ENCODE measurements at places on chromosomes 2 and 18.
A peak's percentile ranks its signal among the peaks of the same experiment; 100 is the strongest.

DNA sequence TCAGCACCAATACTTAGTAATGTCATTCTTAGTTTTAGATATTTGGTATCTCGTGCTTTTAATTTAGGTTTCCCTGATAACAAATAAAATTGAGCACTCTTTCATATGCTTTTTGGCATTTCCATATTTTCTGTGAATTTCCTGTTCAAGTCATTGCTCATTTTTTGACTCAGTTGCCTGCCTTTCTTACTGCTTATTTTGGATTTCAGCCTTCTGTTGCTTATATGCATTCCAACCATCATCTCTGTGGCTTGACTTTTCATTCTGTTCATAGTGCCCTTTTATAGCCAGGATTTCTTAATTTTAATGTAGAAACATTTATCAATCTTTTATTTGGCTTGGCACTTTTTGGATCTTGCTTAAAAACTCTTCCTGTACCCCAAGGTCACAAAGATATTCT is 14.5 kb upstream of the KIF3C start:
- DNase-seq: no peak

- DNase-seq: no peak
Measured at GRCh38 chr2:238456970-238457926, 30.5 kb downstream of the ASB1 start.

GRCh38 chr2:118053681-118054080 is 34.6 kb upstream of the INSIG2 start:
- no peak for DNase-seq

DNA sequence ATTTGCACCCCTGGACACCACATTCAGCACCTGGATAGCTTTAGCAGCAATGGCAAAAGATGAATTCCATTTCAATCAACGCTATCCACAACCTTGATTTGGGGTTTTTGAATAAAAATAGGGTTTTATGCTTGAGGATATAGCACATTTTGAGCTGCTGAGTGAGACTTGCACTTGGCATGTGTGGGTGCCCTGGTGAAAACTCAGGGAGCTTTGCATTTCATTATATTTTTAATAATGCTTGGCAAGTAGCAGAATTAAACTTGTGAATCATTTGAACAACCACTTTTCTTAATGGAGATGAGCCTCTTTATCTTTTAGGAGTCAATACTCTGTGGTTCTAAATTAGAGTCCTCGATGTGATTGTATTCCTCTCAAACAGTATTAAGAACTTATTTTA is 252.4 kb downstream of the PLCL1 start:
- DNase-seq: no peak

GRCh38 chr18:55491616-55492015 is 96.4 kb downstream of the TCF4 start:
- DNase-seq: no peak

DNA sequence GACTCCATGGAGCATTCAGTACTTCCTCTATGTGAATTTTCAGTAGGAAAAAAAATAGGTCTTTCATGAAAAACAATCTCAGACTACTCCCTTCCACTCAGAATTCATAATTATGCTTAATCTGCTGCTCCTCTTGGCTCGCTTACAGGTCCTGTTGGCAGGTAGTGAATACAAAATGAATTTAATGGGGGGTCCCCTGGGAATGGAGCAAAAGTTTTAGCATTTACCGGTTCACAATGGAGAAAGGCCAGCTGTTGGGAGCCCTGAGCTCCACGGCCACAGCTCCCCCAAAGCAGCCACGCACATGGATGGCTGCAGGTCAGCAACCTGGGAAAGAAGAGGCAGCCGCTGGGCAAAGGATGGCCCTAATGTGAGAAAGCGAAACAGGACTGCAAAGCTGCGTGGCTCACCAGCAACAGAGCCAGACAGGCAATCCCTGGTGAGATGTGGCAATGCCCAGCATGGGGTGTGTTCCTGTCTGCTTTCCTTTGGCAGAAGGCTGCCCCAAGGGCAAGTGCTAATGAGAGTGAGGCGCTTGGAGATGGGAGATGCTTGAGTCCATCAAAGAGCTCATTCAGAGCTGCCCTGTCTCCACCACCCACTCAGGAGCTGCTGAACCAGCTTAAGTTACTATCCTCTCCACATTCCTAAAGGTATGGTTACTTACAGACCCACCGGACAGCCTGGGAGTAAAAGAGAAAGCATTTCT is 447.4 kb downstream of the EPHA4 start:
- no peak for DNase-seq

- no peak for DNase-seq
Measured at GRCh38 chr2:240258685-240259084, 118.2 kb upstream of the OTOS start.

- DNase-seq: no peak
Measured at GRCh38 chr2:199431746-199432213, 26.0 kb downstream of the SATB2 start.

DNA sequence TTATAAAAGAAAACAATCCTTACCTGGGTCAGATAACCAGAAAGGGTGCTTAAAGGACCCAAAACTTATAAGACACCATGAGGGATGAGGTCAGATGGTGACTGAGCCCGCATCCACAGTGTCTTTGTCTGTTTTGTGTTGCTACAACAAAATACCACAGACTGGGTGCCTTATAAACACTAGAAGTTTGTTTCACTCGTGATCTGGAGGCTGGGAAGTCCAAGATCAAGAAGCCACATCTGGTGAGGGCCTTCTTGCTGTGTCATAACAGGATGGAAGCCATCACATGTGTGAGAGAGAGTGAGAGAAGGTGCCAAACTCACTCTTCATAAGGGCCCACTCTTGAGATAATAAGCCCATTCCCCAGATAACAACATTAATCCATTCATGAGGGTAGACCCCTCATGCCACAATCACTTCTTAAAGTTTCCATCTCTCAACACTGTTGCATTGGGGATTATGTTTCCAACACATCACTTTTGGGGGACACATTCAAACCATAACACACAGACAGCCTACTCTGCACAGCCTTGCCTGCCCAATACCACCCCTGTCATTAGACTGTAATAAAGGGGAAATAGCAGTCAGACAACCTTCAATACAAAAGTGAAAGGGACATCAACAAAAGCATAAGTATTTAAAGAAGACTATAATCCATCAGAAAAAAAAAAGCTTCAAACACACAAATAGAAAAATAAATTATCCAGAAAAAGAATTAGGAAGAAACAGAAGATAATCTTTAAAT is 249.8 kb downstream of the ANAPC1 start:
- no peak for DNase-seq

DNA sequence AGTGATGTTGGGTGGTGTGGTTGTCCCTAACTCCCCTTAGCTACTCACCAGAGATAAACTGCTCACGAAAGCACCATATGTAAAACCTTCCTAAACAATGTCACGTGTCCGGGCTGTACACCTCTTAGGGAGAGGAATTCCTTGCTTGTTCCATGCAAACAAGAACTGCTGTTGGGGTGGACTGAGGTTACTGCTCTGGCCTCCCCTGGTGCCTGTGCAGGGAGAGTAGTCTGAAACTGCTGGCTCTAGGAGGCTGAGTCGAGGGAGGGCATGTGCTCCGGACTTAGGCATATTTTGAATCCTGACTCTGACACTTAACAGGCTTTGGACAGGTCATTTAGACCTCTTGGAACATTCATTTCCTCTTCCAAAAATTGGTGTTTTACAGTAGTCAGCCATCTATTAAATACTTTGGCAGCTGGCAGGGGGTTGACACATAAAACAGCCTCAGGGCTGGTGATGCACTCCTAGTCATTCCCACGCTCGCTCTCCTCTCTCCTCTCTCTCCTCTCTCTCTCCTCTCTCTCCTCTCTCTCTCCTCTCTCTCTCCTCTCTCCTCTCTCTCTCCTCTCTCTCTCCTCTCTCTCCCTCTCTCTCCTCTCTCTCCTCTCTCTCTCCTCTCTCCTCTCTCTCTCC is 10.6 kb downstream of the THNSL2 start:
- DNase-seq: no peak

DNA sequence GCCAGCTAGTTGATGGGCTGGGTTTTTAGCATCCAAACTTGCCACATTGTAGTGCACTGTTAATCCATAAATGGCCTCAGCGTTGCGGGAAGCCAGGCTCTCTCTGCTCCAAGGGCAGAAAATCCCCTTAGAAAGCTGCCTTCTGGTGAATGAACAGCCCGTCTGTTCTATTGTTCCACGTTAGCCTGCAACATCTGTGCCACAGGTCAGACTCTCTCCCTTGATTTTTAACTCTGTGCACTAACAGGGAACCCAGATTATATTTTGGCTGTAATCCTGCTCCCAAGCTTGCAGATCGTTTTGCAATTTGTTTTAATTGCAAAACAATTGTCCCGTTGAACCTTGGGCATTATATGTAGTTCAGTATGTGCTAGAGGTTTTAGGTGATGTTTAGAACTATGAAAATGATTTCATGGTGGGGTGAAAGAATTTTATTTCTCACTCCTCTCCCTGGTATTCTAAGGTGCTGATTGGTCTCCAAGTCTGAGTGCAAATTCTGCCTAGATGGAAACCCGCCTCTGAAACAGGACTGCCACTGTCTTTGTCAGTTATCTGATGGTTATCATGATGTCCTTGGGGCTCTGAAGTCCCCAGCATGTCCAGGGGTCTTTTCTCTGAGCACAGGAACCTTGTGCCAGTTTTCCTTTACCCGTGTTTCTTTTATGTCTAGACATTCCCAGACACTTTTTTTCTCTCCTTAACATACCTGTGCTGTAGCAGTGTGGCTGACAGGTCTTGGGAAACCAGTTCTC is 106.6 kb downstream of the MAP4K4 start:
- DNase-seq: no peak

GRCh38 chr18:26593365-26594320 is 45.3 kb upstream of the KCTD1 start:
- DNase-seq: no peak

- DNase-seq: no peak
Measured at GRCh38 chr2:67625178-67625577, 228.0 kb downstream of the ETAA1 start.

DNA sequence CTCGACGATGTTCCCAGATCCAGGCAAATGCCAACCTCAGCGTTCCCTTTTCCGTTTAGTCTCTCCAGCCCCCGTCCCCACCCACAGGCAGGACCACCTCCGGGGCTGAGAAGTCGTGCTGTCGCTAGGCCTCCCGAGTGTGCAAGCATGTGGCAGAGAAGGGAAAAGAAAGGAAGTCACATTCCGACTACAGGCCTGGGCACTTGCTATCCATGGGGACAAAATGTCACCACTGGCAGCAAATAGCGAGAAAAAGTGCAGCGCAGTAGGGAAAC is 420 bp downstream of the PIGN start:
- DNase-seq: no peak

DNA sequence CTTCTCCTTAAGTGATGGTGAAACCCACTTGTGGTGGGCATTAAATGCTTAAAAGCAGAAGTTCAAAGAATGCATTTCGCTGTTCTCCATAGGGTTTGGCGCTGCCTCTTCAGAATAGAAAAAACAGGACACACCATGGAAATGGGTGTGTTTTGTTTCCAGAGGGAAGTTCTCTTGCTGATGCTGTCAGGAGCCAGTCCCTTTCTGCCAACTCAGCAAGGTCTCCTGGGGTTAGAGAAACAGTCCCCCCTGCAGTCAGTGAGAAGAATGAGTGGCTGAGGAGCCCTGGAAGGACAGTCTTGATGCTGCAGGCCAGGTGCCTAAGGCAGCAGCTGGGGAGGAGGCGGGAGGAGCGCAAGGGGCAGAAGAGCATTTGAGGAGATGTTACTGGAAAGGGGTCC is 37.8 kb upstream of the ASAP2 start:
- no peak for DNase-seq

- no peak for DNase-seq
Measured at GRCh38 chr2:113217455-113218282, 43.9 kb downstream of the PSD4 start.

- DNase-seq: no peak
Measured at GRCh38 chr2:191515551-191515950, 162.4 kb upstream of the NABP1 start.

GRCh38 chr2:65299246-65299645 is 71.6 kb downstream of the ACTR2 start:
- DNase-seq: no peak

DNA sequence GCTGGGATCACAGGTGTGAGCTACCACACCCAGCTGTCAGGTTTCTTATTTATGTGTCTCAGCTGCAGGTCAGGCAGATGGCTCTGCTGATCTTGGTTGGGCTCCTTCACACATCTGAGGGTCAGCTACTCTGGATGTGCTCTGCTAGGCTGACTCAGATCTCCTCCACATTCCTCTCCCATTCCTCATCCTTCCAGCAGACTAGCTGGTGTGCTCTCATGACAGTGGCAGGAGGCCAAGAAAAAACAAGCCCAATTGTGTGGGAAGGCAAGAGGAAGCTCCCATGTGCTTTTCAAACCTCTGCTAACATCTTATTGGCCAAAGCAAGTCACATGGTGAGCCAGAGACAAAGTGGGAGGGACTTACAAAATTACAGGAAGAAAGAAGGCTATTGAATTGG is 11.7 kb upstream of the MSH6 start:
- peak; percentile 33 for DNase-seq
